Sciatic nerve (tissue), 2 donors: ENCODE measurements at places on chromosomes 13 and 19. TPM values are rescaled to one million over a fixed set of nuclear protein-coding genes. Genes with fewer than 3 reads are reported as not detected.

- DNase-seq: no peak
Measured at GRCh38 chr19:35117116-35117515, 1.5 kb downstream of the FXYD3 start.

DNA sequence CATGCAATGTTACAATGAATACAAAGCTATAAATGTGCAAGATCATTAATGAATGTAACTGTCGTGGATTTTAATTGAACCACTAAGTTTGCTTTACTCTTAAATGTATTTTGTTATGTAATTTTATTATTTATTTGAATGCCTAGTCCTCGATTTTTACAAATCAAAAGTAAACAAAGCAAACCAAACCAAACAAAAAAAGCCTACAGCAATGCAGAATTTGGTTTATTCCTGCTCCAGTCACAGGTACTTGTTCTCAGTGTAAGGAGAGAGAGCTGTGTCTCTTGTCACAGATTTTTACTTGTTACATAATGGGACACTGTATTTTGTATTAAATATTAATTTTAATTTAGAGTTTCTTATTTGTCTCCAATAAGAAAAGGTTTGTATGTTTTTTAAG, 584.3 kb upstream of the SLITRK6 start:
- no peak for DNase-seq

DNA sequence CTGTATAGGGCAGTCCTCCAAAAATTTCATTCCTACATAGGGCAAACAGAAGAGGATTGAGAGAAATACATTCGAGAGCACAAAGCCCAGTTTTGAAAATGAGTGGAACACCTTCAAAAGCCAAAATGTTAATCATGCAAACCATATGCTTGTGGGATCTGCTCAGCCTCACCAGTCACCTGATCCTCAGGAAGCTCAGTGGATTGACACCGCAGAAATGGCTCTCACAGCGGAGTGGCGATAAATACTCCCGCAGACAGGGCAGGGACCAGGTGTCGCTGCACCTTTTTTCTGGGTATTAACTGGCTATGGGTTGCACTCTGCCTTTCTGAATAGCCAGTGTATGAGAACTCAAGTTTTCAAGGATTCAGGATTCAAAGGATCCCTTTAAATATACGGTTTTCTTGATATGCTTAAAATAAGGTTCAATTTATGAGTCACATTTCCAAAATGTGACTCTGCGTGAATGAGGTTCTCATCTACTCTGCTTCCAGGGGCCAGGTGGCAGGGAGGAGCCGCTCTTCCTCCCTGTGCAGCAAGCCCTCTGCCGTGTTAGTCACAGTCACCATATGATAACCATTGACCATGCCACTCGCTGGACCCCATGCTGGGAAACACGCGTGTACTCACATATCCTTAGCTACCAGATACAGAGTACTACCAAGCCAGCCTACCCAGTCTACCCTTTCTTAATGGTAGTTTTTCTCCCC, 18.3 kb upstream of the DHRS12 start:
- DNase-seq: no peak

GRCh38 chr13:81540777-81541176, 1199.9 kb upstream of the SPRY2 start:
- DNase-seq: no peak

DNA sequence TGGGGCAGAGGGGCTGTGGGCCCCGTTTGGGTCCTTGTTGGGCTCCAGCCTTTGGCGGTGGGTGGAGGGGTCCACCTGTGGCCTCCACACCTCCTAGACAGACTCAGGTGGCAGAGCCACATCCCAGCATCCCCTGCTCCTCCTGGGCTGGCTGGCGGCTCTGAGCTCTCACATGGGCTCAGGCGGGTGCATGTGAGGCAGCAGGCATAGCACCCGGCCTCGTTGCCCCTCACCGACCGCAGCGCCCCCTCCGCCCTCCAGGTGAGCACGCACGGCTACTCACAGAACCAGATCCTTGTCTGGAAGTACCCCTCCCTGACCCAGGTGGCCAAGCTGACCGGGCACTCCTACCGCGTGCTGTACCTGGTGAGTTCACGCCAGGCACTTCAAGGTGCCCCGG, 5.9 kb upstream of the TEKTIP1 start:
- DNase-seq: no peak

DNA sequence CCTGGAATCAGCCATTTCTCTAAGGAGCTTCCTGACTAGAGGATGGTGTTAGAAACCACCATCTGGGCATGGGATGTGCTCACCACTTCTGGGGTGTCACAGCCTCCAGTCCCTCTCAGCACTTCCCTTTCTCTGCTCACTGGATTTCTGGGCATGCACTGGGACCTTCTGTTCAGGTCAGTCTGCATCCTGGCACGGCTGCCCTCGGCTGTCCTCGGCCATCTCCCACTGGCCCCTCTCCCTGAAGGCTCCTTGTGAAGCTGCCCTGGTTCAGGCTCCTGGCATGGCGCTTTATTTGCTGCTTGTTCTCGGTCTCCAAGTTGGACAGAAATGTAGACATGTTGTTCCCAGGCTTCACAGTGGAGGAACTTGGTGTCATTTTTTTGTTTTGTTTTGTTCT, 60.0 kb downstream of the TEX29 start:
- DNase-seq: no peak

GRCh38 chr19:1161716-1162115, 12.4 kb downstream of the SBNO2 start:
- peak; percentile 63 for DNase-seq

GRCh38 chr13:88649855-88650254, 978.7 kb downstream of the SLITRK5 start:
- DNase-seq: no peak

The RASA3 gene
- 47.6 TPM for total RNA-seq

The STXBP2 gene
- total RNA-seq: 30.1 TPM

The CGB5 gene
- not detected for total RNA-seq

The SHISA7 gene
- 9.0 TPM for total RNA-seq

The FAM83E gene
- not detected for total RNA-seq
